ENCODE measurements at places on chromosomes 2 and 18.
A peak's percentile ranks its signal among the peaks of the same experiment; 100 is the strongest.

GRCh38 chr2:62054029-62054791 is 141.7 kb upstream of the B3GNT2 start:
- DNase-seq = no peak

- no peak for DNase-seq
These were observed 3.7 kb downstream of the SP140L start for GRCh38 chr2:230330725-230331124.

GRCh38 chr2:69565431-69565839 is 78.1 kb downstream of the AAK1 start:
- peak; percentile 40 for DNase-seq

- DNase-seq = no peak
These were observed 2012.5 kb upstream of the LRRTM1 start for GRCh38 chr2:82317012-82317411.

DNA sequence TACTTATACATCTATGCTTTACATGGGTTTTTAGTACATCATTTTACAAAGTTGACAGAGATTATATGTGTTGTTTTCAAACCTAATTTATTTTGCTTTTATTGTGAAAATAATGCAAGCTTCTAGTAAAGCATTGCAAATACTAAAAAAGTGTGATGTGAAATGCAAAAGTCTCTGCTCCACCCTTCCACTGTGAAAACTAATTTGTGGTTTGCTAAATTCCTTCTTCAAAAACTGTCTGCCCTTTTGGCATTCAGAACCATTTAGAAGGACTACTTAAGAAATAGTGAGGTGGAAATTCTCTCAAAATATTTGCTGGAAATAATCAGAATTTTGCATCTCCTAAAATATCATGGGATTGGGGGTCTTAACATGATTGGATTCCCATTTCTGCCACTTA is 78.4 kb downstream of the CSRNP3 start:
- DNase-seq = no peak

GRCh38 chr2:3667151-3667631 is 9.2 kb downstream of the ALLC start:
- DNase-seq = no peak

- DNase-seq = no peak
These were observed 42.4 kb downstream of the XDH start for GRCh38 chr2:31372097-31372496.

DNA sequence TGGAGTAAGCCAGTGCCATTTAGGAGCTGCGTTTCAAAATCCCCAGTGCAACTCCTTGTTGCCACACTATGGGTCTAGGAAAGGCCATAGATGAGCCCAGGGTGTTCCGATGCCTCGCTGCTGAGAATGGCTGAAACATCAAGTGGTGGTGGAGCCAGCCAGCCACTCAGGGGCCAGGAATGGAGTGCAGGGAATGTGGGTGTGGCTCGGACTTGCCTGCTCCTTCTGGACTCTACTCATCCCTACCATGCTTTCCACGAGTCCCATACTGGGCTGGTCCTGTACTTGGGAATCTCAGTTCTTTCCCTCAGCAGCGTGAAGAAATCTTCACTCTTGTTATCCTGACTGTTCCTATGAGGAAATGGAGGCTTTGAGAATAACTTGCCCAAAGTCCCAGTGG is 143.5 kb downstream of the INSIG2 start:
- no peak for DNase-seq

- DNase-seq = no peak
These were observed 46.2 kb downstream of the IKZF2 start for GRCh38 chr2:213105212-213105611.

- no peak for DNase-seq
These were observed 132.0 kb downstream of the TMEM182 start for GRCh38 chr2:102893870-102894269.

GRCh38 chr2:66539452-66539851 is 104.5 kb downstream of the MEIS1 start:
- DNase-seq = no peak

DNA sequence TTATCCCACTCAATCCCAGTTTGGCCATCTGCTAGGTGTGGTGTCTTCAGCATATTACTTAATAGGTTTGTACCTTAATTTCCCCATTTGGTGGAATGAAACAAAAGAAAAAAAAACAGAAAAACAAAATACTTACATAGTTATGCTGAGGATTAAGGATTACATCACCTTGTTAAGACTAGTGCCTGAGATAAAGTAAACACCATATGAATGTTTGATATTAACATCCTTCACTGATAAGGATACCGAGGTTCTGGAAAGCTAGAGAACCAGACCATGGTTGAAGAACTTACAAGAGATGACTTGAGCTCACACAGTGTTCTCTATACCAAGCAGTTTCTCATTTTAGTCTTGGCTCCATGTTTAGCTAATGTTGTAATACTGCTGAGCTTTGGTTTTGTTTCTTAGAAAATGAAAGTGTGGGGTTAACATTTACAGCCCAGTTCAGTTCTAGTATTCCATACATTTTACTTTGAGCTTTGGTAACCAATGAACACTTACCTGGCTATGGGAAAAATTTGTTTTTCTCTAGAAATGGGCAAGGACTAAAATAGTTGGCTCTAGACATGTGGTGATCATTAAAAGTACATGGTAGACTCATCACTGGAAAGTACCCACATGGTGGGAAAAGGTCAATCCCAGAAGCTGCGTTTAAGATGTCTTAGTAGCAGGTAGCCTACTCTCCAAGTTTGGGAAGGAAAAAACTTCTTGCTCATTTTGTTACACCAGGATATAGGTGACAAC is 5.8 kb upstream of the GPD2 start:
- no peak for DNase-seq

DNA sequence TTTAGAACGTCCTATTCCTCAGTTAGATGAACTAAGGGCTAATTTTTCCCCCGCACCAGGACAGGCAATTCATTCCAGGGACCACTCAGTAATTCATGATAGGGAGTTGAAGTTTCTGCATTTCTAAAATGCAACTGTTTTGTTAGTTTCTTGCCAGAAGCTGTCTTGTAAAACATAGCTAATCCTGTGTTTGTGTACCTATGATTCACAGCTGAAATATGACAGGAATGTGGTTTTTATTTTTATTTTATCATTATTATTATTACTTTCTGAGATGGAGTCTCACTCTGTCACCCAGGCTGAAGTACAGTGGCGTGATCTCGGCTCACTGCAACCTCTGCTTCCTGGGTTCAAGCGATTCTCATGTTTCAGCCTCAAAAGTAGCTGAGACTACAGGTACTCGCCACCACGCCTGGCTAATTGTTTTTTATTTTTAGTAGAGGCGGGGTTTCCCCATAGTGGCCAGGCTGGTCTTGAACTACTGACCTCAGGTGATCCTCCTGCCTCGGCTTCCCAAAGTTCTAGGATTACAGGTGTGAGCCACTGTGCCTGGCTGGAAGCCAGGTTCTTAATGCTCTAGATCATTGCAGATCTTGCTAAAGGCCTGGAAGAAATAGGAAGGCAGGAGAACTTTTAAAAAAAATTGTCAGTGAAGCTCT is 154.8 kb upstream of the FHL2 start:
- no peak for DNase-seq

DNA sequence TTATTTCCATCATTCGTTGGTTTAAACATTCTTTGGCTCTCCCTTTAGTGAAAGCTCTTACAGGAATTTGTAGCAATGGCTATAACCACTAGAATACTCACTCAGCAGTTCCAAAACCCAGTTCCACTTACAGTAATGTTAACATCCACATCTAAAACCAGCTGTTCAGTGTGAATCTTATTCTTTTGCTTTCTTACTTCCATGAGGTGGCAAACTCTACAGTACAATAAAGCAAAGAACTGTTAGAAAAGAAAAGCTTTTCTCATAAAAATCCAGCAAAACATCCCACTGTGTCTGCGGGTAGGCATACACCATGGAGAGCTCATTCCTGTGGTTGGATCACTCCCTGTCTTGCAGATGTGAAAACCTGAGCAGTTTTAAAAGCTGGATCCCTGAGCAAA is 147.1 kb downstream of the ARHGAP28 start:
- no peak for DNase-seq

DNA sequence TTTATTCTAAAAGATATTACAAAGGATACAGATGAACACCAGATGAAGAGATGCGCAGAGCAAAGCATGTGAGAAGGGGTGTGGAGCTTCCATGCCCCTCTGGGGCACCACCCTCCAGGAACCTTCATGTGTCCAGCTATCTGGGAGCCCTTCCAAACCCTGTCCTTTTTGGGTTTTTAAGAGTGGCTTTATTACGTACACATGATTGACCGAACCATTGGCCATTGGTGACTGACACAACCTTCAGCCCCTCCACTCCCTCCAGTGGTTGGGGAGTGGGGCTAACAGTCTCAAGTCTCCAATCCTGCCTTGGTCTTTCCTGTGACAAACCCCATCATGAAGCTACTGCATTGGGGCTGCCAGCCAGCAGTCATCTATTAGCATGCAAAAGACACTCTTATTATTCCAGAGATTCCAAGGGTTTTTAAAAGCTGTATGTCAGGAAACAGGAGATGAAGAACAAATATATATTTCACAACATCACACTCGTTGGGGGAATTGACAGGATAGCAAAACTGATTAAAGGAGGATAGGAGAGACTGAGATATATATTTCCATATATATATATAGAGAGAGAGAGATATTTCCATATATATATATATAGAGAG is 19.4 kb downstream of the IL1B start:
- no peak for DNase-seq

DNA sequence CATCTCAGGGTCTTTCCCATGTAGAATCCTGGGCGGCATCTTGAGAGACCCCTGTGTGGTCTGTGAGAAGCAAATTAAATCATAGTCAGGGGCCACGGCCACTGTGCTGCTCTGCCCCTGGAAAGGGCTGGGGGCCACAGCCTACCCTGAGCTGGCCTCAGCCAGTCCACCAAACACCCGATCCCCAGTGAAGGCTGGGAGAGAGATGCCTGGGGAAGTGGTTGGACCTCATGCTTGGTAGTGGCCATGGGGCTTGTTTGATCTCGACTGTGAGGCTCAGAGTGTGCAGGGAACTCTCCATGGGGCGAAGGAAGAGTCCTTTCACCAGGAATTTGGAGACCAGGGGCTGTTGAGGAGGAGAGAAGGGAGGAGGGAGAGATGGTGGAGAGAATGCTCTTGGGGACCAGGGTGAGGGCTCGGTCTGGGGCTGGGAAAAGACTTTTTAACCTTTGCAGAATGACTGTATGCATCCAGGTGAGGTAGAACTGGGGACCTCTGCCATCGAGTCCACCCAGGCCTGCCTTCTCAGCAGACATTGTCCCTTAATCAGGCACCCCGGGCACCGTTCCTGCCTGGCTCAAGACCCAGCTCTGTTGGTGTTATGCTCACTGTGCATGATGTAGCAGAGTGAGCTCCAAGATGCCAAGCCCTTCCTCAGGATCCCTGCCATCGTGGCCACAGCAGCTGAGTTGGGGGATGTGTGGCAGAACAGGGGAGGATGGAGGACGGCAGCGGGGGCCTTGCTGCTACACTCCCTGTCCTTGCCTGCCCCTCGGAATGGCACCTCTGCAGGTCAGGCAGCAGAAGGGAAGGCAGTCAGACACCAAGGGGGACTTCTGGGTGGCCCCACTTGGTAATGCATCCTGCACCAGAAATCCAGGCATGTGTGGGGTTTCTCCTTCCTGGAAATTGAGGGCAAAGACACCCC is 249.9 kb downstream of the DYSF start:
- DNase-seq = no peak

DNA sequence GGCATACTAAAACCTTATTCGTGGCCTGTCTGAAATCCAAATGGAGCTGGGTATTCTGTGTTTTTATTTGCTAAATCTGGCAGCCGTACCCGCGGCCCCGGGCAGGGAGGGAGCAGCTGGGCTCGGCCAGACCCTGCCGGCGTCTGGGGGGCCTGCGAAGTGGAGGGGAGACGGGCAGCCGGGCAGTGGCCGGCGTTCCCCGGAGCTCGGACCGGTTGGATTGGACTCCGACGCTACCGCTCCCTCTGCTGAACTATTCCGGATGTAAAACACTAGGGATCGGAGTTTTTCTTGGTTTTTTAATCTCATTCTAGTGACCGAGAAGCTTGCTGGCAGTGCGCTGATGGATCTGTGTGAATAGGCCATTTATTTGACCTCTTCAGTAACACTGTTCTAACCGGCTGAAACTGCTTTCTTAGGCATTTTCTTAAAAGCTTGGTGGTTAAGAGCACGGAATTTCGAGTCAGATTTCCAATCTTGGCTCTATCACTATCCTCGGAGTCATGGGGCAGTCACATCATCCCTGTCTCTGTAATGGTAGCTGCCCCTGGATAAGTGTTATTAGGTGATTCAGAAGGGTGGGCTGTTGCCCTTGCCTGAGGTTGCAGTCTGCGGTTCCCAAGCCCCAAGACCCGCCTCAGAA is 694 bp downstream of the UNC50 start:
- no peak for DNase-seq

- no peak for DNase-seq
These were observed 64.5 kb upstream of the HDAC4 start for GRCh38 chr2:239465017-239466001.

- DNase-seq = no peak
These were observed 204.3 kb downstream of the SEPTIN10 start for GRCh38 chr2:109409321-109410038.

GRCh38 chr2:230793572-230794359 is 71.0 kb upstream of the ITM2C start:
- peak; percentile 71 for DNase-seq

GRCh38 chr2:241272303-241273209 is 42.9 kb downstream of the HDLBP start:
- DNase-seq = peak; percentile 17

DNA sequence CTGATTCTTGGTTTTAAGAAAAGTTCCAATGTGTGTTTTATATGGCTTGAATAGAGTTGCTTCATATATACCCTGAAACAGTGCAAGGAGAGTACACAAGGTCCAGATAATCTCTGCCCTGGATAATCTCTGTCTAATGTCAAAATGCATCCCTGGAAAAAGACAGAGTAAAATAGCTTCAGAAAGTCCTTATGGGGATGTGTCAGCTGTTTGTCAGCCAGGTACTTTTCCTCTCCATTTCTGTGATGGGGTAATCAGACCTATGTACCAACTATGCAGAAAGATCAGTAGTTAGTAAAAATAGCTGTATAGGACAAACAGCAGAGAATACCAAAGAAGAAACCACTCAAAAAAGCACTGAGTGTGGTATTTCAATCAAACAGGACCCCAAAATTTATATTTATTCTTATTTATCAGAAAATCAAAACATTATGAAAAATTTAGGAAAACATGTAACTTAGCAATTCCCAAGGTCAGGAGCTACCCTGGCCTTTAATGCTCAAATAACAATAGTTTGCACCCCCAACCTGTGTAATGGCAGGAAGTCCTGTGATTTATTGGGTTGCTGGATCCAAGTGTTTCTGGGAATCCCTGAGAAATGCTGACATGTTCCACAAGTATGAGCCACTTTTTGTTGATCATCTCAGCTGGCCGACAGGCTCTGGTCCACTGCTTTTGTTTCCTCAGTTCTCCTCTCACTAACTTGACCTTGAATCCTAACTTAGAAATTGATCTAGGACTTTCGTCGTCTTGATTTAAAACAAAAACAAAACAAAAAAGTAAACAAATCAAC is 69.6 kb downstream of the MDH1 start:
- DNase-seq = no peak

Measured in stimulated activated CD8-positive, alpha-beta memory T cell treated with anti-CD3 and anti-CD28 coated beads, Interleukin-7, amount 100 ng/mL, for 4 hours (primary cell).